ENCODE measurements at places on chromosomes 1 and 21.

DNA sequence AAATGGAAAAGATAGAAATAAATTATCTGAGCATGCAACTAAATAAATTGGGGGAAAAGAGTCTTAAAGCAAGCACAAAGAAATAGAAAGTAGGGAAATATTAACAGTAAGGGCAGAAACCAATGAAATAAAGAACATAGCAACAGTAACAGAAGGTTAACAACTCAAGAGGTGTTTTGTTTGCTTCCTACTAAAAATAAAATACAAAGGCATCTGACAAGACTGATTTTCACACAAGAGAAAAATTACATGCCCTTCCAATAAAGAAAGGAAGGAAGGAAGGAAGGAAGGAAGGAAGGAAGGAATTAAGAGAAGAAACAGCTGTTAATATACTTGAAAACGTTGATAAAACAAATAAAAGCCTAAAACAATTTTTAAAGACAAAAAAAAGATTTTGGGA is 240.2 kb downstream of the SEC16B start:
- DNase-seq, result no peak

GRCh38 chr1:30638811-30639210 is 84.6 kb downstream of the MATN1 start:
- DNase-seq, result no peak

- DNase-seq, result no peak
These were observed 10.6 kb downstream of the ID3 start for GRCh38 chr1:23548704-23549143.

- DNase-seq, result no peak
These were observed 71.5 kb upstream of the DISP3 start for GRCh38 chr1:11407301-11407994.

DNA sequence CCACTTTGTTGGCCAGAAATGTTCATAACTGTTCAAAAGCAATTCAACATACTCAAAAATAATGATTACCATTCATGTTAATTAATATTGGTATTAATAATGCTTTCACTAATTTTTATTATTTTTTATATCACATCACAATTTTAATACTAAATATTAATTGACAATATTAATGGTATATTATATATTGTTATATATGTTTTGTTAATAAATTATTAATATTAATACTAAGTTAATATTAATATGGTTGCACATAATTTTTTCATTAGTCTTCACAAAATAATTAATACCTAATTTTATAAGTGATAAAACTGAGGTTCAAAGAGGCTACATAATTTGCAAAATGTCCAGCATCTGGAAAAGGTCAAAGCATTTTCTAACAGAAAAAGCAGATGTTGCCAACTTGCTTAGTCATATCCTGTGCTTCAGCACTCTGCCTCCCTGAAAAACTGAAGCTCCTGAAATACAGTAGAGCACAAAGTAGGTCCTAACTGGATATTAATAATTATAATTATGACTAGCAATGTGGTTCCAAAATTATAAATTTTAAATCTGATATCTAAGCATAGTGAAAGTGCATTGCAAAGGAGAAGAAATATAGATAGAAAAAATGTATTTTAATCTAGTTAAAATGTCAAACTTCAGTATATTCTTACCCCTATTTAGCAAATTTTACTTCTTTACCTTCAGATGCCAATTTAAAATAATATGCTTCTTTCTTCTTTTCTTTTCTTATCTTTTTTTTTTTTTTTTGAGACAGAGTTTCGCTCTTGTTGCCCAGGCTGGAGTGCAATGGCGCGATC is 123.2 kb upstream of the TNFSF4 start:
- DNase-seq, result no peak

- no peak for DNase-seq
These were observed 282.4 kb downstream of the ZNF326 start for GRCh38 chr1:90277270-90277669.

GRCh38 chr1:248924696-248925532 is 18.9 kb downstream of the PGBD2 start:
- no peak for DNase-seq

DNA sequence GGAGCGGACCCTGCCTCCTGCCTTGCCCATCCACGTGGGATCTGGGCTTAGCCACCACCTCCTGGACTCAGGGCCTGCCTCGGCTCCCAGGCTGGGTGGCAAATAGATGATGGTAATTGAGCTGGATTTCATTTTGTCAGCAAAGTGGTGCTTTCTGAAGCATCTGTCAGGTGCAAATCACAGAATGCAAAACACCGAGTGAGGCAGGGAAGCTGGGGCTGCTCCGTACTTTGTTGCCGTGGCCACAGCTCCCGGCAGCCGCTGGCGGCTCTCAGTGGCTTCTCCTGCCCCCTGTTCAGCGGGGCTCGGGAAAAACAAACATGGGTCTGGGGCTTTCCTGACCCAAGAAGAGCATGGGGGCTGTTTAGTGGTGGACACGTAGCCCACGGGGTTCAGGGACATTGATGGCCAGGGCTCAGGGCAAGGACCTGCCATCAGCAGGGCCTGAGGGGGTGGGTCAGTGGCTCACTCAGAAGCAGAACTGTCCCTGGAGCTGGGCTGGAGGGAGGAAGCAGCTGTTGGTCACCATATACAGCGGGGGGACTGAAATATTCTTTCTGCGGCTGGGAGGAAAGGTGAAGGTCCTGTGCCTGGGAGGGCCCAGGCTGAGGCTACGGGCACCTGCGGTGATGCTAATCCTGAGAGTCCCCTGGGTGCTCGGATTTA is 130.0 kb upstream of the VAMP3 start:
- DNase-seq, result no peak

DNA sequence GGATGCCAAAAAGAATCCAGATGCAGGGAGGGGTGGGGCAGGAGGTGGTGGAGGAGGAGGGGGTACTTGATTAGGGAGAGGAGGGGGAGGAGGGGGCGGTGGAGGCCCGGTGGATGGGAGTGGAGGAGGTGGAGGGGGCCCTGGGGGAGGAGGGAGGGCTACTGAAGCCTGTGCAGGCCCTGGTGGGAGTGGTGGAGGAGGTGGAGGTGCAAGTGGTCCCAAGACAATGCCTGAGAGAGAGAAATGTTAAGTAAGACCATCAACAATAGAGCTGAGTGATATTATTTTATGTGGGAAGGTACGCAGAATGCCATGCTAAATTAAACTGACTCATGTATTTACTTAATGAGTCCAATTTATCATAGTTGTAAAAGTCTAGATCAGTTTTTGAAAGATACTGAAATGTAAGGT is 86.8 kb upstream of the LBR start:
- DNase-seq, result no peak

DNA sequence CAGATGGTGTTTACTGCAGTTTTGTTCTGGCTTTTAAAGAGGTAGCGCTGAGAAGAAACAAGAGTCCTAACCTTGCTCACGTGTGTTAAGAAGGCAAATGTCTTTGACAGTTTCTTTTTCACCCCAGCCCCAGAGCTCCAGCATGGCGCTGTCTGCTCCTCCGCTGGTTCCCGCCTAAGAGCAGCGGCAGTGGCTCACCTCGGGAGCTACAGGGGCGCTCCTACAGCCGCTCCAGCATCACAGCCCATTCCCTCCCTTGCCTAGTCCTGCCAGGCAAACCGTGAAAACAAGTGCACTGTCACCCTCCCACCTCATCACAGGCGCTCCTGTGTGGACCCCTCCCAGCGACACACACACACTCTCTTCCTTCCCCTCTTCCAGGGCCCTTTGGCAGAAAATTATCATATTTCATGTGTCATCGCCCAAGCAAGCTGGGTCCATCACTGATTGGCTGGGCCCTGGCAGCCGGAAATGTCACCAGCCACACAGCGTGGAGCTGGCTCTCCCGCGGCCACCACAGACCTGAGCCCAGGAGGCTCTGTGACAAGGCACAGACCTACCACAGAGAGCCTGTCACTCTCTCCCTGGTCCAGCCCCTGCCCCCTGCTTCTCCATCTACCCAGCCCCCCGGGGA is 1.2 kb upstream of the HIVEP3 start:
- DNase-seq, result no peak

DNA sequence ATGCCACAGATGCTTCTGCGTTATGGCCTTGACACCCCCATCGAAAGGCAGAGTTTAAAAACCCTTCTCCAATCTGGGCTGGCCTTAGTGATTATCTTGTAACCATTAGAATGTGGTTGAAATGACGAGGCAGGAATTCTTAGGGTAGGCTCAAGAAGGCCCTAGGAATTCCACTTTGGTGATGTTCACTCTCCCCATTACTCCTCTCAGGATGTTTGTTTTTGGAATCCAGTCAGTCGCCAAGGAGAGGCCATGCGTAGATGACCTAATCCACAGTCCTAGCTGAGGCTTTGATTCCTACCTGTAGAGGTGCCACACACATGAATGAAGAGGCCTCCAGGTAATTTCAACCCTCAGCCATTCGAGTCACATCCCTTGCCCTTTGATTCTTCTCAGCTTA is 318.2 kb downstream of the NEGR1 start:
- DNase-seq, result no peak

DNA sequence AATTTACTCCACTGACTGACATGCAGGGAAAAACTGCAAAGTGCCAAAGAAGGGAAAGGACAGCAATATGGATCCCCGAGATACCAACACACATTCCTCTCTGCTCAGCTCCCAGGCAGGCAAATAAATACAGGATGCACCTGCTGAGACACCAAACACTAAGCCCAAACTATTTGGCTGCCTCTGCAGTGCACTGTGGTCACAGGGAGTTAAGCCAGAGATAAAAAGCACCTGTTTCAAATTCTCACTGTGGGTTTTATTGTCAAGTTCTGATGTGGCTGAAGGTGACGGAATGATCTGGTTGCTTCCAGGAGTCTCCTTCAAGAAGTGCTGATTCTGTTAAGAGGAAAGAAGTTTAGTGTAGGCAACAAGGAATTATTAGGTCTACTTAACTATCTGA is 17.7 kb downstream of the TEX38 start:
- DNase-seq, result no peak

DNA sequence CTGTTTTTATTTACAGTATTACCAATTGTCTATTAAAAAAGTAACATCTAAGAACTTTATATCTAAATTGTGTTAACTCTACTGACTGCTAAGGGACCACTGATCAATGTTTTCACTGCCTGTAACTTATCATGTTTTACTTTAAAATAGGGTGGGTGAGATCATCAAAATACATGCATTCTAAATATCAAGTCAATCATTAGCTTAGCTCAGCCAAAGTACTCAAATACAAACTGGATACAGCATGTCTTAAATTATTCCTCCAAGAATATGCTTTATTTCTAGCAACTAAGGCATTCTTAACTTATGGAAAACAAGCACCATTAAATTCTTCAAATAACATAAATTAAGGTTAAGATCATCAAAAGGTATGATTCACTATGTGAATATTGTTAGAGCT is 638.7 kb upstream of the RGS18 start:
- no peak for DNase-seq

DNA sequence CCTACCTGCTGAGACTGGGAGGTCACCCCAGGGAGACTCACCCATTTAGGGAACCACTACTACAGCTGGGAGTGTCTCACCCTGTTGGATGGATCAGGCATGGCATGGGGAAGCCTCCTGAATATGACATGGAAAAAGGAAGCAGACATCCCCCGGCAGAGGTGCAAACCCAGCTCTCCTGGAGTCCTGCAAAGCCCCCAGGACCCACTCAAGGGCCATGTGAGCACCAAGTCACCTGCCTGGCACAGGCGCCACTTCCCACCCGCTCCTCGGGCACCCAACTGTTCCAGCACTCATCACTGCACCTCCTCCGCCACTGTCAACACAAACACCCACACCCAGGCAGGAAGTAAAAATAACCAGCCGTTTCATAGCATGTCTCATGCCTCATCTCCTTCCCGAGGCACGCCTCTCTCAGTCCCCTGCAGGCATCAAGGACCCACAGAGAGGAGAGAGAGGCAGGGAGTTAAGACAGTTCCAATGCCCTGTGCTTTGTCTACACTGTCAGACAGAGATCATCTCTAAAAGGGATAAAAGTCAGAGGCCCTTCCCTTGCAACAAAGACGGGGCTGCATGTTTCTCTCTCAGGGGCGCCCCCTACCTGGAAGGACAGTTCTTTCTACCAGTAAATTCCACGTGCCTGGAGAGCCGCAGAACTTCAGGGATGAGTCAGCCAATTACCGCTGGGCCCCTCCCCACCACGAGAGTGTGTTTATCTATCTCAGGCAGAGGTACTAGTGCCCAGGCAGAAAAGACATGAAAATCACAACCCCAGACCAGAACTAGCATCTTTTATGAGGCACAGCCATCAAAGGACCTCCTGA is 150.1 kb upstream of the SOD1 start:
- DNase-seq, result no peak

DNA sequence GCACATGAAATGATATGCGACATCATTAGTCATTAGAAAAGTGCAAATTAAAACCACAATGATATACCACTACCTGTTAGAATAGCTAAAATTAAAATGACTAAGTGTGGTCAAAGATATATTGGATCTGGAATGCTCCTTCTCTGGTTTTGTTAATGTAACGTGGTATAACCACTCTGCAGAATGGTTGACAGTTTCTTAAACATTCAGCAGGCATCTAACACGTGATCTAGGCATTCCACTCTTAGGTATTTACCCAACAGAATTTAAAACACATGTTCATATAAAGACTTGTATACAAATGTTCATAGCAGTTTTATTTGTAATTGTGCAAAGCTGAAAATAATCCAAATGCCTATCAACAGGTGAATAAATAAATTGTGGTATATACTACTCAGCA is 165.0 kb upstream of the PLXNA2 start:
- no peak for DNase-seq

- DNase-seq, result no peak
These were observed 17.4 kb upstream of the PADI4 start for GRCh38 chr1:17290553-17290952.

DNA sequence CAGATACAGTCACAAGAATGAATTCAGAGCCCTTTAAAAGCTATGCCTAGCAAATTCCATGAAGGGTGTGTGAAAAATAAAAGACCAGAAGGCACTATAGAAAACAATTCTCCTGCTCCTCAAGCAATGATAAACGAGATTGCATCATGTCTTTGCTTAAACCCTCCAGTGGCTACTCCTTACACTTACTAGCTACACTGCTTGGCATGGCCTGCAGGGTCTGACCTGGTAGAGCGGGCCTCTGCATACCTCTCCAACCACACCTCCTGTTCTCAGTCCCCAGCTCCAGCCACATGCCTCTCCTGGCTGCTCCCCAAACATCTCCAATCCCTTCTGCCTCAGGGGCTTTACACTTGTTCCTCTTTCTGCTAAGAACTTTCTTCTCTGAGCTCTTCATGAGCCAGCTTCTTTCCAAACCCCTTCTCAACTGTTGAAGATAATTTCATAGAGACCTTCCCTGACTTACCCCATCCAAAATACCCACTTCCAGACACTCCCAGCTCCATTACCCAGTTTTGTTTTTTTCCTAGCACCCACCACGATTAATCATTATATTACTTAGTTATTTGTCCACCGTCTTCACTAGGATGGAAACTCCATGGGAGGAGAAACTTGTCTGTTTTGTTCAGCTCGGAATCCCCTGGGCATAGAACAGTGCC is 11.2 kb upstream of the CREG1 start:
- DNase-seq, result no peak

- no peak for DNase-seq
These were observed 825 bp downstream of the FABP3 start for GRCh38 chr1:31372051-31372450.

DNA sequence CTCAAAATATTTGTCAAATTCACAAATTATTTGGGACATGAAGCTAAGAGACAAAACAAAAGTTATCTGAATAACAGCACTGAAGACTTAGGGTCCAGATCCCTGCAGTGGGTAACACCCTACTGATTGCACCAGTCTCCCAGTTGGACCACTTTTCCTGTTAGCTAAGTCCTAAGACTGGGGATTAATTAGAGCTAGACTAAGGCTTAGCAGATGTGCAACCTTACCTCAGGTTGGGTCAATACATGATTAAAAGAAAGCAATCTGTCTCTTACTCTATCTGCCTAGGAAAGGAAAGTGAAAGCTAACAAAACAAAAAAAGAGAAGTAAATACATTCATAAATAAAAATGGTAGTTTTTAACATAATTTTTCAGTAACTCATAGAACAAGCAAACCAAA is 737.2 kb upstream of the CHRM3 start:
- no peak for DNase-seq
